ENCODE measurements at places on chromosomes 5 and 9.

GRCh38 chr9:96437454-96437853, 12.5 kb upstream of the HABP4 start:
- DNase-seq = no peak

DNA sequence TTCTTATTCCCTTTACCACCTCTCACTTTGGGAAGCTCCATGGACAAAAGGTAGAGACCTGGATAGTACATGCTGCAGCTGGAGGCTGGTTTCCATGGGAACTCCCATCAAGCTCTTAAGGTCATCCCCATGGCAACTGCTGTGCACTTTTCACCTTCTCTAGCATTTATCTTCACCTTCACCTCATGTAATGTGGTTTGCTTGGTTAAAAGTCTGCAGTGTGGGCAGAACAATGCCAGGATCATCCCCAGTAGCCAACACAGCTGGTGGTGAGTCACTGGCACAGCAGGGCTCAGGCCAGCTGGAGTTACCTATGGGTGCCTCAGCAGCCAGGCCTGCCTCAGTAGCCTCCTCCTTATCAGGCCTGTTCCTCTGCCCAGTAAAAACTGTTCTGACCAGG, 210.5 kb downstream of the GRIA1 start:
- no peak for DNase-seq

DNA sequence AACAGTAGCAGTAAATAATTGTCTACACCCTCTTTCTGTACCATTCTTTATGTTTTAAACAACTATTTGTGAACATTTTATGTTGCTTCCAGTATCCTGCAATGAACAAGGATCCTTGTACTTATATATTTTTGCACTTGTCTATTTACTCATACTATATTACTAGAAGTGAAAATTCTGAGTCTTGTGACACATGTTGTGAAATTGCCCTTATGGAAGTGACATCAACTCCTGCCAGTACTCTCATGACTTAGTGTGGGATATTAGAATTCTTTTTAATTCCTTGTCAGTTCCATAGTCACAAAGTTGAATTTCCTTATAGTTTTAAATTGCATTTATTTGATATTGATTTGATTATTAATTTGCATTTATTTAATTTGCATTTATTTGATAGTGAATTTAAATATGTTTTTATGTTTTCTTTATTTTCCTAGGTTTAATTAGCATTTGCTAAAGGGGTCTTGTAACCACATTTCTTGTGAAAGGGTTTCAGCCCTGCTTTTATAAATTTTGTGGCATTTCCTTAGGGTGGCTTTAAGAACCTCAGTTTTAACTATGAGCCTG, 27.7 kb downstream of the PARP8 start:
- no peak for DNase-seq

GRCh38 chr9:19641046-19641445, 147.8 kb downstream of the SLC24A2 start:
- peak; percentile 25 for DNase-seq

DNA sequence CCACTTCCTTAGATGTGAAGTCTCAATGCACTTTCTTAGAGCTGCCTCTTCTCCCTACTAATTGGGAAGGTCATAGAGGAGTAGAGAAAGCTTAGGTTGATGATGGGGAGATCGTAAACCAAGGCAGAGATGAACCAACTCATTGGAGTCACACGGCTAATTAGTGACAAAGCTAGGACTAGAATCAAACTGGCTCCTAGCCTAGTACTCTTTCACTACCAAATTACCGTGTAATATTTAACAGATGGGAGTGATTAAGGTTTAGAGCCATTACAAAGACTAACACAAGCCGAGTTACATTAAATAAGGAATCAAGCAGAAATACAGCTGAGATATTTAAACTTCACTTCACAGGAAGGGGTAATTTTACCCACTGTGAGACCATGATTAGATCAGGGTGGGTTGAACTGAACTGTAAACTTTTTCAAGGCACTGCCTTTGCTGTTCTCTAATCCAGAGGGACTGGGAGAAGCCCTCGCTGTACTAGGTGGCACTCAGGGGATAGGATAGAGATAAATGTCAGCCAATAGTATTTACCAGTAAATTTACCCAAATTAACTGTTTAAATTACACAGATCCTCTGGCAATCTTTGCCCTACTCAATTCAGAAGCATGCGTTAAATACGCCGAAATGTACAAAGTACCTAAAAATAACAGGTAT, 166.4 kb upstream of the PIK3R1 start:
- no peak for DNase-seq

Measured in H7 (cell line).